ENCODE measurements at places on chromosomes 2 and 18. TPM values are rescaled to one million over a fixed set of nuclear protein-coding genes. Genes with fewer than 3 reads are reported as not detected.

GRCh38 chr2:127859712-127860085 lies 1.7 kb upstream of the POLR2D start:
- peak; percentile 80 for DNase-seq

- no peak for DNase-seq
These were observed 344.9 kb downstream of the DCDC2C start for GRCh38 chr2:4047961-4048891.

GRCh38 chr2:48558456-48558855 lies 28.5 kb downstream of the STON1 start:
- DNase-seq: no peak

DNA sequence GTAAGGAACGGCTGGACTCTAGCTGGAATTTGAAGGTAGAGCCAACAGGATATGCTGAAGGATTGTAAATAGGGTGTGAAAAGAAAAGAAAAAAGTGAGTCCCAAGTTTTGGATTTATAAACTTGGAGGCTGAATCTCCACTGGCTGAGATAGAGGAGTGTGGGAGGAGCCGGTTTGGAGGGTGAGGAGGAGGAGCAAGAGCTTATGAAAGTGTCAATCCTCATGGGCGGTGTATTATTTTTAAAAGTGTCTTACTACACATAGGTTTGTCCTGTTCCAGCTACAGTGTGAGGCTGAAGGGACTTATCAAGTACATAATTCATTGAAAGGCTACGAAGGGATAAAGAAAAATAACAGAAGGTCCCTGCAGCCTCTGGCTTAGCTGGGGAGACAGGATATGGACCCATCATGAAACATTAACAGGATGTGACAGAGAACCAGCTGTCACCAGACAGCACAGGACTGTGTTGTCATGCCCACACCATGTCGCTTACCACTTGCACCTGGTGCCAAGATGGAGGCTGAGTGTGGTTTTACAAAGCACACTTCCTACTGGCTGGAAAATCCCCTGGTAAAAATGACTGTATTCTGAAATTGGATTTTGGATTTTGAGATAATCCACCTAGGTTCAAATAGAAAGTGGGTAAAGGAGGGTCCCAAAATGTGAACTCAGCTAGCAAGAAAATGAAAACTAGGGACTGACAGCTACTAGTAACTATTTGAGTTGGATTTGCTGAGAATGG lies 2.5 kb upstream of the MREG start:
- DNase-seq: no peak

DNA sequence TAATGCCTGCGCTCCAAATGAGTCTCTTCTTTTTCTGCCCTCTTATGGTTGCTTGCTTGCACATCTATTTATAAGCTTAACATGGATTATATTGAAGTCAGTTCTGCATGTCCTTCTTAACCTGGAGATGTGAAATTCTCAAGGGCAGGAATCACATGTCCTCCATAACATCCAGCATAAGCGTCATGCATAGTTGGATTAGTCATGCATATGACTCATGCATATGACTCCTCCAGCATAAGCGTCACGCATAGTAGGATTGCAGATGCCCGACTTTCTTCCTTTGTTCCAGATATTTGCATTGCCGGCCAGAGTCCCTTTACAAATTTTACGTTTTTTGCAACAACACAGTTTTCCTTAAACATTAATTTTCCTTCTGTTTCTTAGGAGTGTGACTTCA lies 308.6 kb downstream of the TGIF1 start:
- DNase-seq: no peak

DNA sequence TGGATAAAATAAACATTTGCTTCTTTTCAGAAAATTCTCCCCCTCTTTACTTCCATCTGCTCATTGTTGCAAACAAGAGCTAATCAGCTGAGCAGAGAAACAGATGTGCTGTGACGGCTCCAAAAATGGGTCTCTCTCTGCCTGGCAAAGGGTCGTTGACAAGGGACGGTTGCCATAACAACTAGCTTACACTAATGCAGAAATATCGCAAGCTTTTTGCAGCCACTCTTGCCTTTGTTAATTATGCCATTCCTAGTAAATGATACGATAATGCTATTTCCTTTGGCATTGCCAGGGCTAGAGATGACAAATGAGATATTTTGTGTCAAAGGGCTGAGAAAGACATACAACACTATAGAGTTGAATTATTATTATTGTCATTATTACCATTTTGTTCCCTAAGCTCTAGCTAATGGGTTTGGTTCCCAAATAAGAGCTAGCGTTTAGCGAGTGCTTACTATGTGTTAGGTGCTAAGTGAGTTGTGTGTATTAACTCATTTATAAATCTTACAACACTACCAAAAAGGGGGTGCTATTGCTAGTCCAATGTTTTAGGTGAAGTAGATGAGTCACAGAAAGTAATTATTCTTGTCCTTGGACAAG lies 46.8 kb downstream of the MYO3B start:
- DNase-seq: no peak

DNA sequence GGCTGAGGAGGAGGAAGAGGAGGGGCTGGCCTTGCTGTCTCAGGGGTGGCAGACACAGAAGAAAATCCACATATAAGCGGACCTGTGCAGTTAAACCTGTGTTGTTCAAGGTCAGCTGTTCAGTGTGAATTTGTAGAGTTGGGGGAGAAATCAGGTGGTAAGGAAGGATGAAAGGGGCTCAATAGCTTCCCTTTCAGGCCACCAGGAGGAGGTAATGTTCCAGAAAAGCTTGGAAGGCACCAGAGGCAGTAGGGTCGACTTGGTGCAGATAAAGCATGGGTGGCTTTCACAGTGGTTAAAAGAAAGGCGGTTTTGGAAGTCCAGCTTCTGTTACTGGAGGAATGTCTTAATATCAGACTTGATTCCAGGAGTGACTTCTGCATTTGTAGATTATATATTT lies 167.4 kb downstream of the THSD7B start:
- DNase-seq: no peak

DNA sequence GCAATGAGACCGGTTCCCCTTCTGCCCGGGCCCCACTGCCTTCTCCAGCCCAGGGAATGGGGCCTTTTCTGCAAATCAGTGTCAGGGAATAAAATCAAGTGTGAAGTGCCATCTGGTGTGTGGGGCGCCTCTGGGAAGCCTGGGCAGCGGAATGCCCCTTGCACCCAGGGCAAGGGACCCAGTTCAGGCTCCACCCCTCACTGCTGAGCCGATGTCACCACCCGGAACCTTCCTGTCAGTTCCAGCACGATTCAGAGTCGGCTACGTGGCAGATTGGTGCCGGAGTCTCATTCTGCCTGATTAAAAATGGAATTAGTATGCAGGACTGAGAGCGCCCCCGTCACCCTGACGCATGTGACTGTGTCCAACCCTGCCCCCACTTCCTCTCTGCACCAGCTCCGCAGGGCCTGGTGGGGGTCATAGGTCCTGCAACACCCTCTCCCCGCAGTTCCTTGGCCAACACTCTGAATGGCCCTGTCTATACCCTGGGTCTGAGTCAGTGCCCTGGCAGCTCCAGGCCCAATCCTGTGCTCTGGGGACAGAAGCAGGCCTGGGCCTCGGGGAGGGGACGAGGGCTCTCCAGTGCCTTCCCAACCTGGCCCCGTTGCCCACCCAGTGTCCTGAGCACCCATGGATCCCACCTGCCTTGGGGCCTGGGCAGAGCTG lies 8.2 kb upstream of the ALPI start:
- DNase-seq: no peak

- peak; percentile 27 for DNase-seq
These were observed 21.2 kb downstream of the RTP5 start for GRCh38 chr2:241890524-241891235.

GRCh38 chr2:175167076-175167791 lies 769 bp downstream of the ATF2 start:
- no peak for DNase-seq

DNA sequence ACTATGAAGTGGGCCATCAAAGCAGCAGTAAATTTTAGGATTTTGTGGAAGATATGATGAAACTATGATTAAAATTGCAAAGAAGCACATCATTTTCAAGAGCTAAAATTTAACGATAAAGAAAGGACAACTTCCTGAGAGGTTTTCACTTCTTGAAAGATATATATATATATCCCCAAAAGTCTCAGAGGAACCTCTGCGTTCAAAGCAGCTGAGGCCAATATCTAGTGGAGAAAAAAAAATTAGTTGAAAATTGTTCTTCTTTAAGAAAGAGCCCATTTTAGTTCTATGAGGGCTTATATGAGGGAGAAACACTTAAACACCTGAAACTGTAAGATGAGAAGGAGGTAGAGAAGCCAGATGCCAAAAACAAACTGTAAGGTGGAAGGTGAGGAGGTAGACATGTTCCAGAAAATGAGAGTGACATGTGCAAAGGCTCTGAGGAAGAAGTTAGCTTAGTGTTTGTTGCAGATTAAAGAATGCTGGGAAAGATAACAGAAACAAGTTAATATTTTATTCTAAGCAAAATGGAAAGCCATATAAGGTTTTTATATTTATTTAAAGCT lies 72.9 kb upstream of the VRK2 start:
- DNase-seq: no peak

- no peak for DNase-seq
These were observed 58.7 kb downstream of the SNORC start for GRCh38 chr2:232928551-232929302.

The HOXD13 gene
- not detected for total RNA-seq

The ACVR1C gene
- 0.81 TPM for total RNA-seq

The ACKR3 gene
- total RNA-seq: 30.5 TPM

The DSG1 gene
- 0.68 TPM for total RNA-seq

The LYG2 gene
- not detected for total RNA-seq

The DSG2 gene
- total RNA-seq: 35.7 TPM

The UBXN2A gene
- total RNA-seq: 21.2 TPM
